ENCODE measurements at places on chromosomes 5 and 9.
A peak's percentile ranks its signal among the peaks of the same experiment; 100 is the strongest.

GRCh38 chr5:96506376-96506775 is 73.3 kb upstream of the PCSK1 start:
- DNase-seq: no peak

DNA sequence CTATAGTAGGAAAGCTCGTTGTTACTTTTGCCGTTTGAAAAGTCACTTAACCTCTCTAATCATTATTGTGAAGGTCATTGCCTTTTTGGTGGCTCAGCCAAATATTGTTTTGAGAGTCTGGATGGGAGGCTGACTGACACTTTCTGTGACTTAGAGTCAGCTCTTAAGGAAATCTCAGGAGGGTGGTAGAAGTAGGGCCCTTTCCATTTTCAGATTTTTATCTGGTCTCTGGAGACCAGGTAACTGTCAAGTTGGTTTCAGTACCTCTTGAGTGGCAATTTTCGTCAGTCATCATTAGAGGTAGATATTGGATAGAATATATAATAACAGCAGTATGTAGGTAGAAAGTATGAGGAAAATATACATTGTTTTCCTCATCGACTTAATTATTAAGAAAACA is 23.3 kb downstream of the UGCG start:
- DNase-seq: no peak

GRCh38 chr5:107302441-107302840 is 368.3 kb downstream of the EFNA5 start:
- DNase-seq: no peak

DNA sequence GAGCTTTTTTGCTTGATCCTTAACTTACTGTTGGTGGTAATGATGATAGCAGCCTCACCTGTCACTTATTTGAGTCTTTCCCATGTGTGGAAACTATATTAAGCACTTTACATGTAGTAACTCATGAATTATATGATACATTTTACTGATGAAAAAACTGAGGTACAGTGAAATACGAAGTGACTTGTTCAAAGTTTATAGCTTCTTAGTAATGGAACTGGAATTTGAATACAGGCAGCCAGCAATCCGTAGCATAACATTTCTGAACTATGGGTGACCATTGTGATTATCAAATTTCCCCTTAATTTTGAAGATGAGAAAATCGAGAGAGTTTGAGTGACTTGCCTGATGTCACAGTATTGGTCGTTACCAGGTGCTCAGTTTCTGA is 17.3 kb downstream of the SCAMP1 start:
- DNase-seq: no peak

- peak; percentile 14 for DNase-seq
Observed at GRCh38 chr5:124956471-124957029, 210.1 kb upstream of the ZNF608 start.

GRCh38 chr5:132025403-132025971 is 14.0 kb upstream of the ACSL6 start:
- no peak for DNase-seq

GRCh38 chr5:14743601-14744295 is 79.2 kb downstream of the OTULIN start:
- no peak for DNase-seq

- no peak for DNase-seq
Observed at GRCh38 chr9:111287127-111287526, 42.9 kb downstream of the OR2K2 start.

DNA sequence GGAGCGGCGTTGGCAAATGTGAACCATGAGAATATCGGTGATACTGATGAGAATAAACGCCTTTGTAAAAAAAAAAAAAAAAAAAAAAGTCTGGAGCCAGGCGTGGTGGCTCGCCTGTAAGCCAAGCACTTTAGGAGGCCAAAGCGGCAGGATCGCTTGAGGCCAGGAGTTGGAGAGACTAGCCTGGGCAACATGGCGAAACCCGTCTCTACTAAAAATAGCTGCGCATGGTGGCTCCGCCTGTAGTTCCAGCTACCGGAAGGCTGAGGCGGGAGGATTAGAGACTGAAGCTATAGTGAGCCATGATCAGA is 425 bp upstream of the NFX1 start:
- no peak for DNase-seq

DNA sequence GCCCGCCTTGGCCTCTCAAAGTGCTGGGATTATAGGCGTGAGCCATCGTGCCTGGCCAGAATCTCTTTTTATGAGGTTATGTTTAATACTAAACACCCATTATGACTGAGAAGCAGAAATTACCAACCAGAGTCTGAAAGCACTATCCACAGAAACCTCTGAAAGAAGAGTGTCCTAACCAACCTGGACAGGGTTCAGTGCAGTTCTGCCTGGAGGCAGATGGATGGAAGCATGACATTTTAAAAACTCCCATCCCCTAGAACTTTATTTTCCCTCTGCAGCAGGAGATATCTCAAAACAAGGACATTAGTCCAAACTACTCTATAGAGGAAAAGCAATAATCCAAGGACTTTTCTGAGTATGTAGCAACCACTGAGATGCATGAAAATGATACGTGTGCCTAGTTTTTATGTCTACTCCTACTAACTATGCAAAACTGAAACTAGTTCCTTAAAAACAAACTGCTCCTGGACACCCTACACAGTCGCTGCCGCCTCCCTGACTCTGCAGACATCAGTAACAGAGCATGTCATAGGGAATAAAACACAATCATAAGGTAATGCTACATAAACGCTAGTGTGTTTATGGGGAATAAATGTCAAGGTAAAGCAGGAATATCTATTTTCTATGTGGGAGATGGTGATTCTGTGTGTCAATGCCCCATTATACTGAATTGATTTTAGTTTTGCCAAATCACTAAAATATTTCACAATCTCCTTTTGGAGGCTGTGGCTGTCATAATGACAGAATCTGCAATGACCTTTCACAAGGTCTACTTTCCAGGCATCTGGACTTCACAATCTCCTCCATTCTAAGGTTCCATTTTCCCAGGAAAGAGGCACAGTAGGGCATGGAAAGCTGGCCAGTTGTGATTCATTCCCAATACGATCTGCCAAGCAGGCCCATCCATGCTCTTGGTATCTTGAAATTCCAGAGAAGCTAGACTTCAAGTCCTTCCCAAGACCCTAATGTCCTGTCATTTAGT is 122.8 kb downstream of the SIL1 start:
- DNase-seq: no peak

GRCh38 chr5:83711982-83712601 is 8.6 kb downstream of the HAPLN1 start:
- DNase-seq: no peak

DNA sequence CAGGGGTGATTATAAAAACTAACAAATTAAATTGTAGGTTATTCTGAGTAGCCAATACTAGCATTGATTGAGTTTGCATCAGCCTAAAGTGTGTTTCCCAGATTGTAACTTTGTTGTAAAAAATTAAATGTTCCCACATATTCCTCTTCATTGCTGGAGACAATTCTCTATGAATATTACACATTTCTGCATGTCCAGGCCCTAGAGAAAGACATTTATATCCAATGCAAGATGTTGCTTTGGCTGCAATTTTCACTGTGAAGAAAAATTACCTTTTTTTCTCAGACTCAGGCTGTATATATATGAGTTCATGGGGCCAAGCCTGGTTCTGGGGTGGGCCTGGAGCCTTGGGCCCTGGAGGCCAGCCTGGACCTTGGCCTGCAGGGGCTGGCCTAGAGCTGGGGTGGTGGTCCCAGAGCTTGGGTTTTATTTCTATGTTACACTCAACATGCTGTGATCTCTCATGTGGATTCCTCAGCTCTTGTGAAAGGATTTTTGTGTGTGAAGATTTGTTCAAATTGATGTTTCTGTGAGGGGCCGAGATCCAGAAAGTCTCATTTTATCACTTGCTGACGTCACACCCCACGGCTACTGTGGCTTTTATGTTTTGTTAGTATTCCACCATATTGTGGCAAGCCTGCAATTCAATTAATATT is 232.5 kb downstream of the SPATA31A1 start:
- no peak for DNase-seq

DNA sequence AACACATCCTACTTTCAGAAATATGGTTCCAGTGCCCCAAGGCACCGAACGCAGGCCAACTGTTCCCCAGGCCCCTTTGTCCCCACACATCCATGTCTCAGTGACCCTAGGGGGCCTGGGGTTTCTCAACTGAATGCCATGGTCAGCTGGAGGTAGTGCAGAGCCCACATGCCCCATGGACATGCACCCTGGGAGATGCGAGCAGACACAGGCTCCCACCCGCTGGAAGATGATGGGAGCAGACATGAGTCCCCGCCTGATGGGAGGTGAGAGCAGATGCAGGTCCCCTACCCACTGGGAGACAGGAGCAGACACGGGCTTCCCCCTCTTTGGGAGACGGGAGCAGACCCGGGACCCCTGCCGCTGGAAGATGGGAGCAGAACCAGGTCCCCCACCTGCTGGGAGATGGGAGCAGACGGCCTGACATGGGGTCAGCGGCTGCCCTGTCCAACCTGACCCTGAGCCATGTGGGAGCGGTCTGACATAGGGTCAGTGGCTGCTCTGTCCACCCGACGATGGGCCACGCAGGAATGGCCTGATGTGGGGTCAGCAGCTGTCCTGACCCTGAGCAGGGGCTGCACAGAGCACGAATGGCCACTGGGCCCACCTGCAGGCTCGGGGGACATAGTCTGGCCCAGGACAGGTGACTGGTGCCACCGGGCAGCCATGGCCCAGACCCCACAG is 18.4 kb downstream of the ZDHHC11B start:
- no peak for DNase-seq

DNA sequence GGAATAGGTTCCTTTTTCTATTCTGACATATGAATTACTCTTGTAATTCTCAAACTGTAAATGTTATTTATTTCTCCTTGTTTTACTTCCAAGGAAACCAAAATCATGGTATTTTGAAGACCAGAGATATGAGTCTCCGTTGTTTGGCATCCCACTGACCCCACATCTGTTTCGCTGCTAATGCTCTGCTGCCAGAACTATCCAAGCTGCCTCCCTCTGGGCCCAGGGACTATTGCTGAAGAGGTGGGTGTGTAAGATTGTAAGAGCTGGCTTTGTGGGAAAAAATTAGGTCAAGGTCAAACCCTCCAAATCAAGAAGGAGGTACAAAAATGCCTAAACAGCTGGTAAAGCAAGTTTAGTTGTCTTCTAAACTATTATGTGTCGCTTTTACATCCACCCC is 129.4 kb upstream of the MYO10 start:
- no peak for DNase-seq

GRCh38 chr9:114001410-114001685 is 76.8 kb downstream of the AMBP start:
- DNase-seq: no peak

DNA sequence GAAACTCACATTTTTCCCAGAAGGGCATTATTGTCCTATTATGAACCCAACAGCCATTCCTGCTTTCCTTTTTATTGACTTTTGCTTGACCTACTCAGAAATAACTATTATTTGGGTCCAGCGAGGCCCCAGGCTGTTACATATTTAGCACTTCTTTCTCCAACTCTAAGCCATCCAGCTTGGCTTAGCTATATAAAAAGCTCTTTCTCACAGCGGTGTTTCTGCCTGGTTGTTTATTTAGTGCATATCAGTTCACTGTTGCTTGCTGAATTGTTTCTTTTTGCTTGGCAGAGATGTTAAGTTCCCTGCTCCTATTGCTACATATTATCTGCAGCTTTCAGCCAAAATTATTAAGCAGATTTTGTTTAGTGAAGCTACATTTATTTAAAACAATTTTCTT is 1156.8 kb upstream of the SEMA6A start:
- no peak for DNase-seq

DNA sequence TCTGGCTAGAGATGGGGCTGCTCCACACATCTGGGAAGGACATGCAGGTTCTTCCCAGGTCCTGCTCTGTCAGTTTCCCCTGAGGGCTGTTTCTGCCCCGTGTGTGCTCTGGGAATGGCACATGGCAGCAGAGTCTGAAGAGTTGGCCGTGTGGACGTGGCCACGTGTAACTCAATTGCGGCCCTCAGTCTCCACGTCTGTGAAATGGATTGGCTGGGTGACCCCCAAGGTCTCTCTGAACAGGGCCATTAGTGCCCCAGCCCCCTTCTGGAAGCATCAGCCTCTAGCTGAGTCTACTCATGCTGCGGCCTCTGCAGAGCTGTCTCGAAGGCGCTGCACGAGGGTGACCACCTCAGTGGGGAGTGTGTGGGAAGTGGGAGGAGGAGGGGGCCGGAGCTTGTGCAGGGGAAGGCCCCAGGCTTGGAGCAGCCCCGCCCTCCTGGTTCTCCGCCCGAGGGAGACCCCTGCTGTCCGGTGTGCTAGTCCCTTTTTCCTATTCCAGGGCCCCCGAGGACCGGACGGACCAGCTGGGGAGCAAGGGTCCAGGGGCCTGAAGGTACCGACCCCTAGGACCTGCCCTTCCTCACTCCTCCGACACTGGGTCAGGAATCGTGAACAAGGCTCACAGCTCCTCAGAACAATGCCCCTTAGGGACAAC is 58.9 kb upstream of the ORM1 start:
- DNase-seq: no peak

DNA sequence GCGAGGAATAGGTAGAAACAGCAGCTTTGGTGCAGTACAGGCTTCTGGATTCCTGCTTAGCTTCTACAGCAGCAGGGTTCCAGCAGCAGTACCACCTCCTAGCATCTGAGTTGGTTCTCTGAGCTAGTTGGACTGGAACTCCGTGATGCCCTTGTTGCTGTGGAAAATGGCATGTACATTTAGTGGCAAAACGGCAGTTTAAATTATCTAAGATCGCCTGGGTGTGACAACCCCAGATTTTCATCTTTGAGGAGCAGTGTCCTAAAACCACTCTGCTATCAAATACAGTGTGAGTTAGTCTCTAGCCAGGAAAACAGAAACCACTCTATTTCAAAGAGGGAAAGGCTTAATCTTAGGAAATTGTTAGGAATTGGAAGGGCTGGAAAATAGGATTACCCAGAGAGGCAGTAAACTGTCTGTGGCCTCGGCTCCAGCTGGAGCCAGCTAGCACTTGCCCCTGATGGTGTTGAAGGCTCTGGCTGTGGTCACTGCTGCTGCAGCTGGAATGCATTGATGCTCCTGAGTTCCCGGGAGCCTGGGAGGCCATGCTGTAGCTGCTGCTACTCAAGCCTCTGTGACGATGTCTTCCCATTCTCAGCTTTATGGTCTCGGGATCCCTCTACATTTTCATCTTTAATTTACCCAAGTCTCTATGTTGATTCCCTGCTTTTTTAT is 29.4 kb downstream of the RAD23B start:
- DNase-seq: no peak

GRCh38 chr5:42228279-42228678 is 195.0 kb upstream of the GHR start:
- no peak for DNase-seq

DNA sequence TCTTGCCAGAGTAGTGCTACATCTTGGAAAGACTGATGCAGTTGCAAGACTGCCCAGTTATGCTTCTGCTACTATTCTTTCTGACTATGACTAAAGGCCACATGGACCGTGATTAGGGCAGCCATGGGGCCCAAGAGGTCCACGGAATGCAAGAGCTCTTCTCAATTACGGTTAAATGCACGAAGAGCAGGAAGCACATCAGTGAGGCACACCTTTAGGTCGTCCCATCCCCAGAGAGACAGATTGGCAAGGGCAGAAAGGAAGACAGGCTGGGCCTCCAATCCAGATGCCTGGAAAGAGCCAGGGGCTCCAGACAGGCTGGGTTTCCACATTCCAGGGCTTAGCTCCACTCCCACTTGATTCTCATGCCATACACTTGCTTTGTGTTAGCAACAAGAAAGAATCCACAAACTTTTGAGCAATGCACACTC is 132.3 kb upstream of the SLIT3 start:
- no peak for DNase-seq

- DNase-seq: no peak
Observed at GRCh38 chr9:129562514-129562913, 58.4 kb downstream of the C9orf50 start.

GRCh38 chr5:13955896-13956295 is 11.4 kb upstream of the DNAH5 start:
- DNase-seq: no peak

- DNase-seq: no peak
Observed at GRCh38 chr9:16125629-16126028, 572.8 kb downstream of the CCDC171 start.

All from hippocampal formation (tissue), 2 donors.